ENCODE measurements at places on chromosomes 16 and 17.

GRCh38 chr17:50451943-50452629, 16.6 kb downstream of the CHAD start:
- DNase-seq = no peak

GRCh38 chr17:700504-701094, 14.0 kb downstream of the VPS53 start:
- no peak for DNase-seq

DNA sequence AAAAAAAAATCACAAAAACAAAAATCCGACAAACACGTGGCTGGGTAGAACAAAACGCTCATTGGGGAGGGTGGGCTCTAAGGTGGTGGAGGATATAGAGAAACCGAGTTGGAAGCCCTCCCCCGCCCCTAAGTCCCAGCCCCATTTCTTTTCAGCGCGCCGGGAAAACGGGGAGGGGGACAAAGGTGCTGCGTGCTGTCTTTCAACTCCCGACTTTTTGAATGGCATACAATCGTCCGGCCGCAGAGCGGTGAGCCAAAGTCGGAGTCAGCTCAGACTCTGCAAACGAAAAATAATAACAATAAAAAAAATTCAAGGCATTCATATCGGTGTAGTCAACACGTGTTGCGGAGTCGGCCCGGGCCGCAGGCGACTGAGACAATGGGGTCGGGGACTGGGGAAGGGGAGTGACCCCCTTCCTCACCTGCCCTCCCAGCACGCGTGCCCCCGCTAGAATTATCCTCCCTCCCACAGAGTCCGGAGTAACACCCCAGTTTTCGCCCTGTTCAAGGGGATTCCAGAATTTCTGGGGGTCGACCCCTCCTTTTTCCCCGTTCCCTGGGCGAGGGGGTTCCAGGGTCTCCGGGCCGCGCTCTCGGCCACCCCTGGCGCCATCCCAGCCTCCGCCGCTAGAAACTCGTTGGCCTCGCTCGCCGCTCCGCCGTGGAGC, 1.7 kb upstream of the IGF2BP1 start:
- DNase-seq = no peak

GRCh38 chr16:87948735-87949070, 2.5 kb upstream of the BANP start:
- DNase-seq = no peak

DNA sequence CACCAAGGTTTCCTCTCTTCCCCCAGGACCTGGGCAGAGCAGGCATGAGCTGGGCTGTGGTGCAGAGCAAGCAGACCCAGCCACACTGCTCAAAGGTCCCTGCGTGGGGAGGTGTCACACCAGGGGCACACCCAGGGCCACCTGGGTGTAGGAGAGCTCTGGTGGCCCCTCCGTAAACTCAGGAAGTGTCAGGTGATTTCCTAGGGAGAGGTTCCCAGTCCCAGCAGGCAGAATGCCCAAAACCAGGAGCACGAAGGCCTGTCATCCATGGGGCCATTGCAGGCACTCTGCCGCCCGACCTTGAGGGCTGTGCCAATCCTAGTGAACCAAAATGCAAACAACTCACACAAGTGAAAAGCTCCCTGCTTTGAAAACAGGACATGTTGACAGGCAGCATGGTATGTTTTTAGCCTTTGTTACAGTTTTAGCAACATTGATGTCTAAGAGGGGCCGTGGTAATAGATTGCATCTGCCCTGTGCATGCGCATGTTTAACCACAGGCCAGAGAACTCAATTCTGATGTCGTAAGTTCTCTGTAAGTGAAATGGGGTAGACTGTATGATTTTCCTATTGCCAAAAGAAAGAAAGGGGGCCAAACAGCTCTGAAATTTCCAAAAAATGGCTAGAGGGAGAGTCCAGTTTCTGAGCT, 21.3 kb downstream of the CIBAR2 start:
- DNase-seq = no peak

- no peak for DNase-seq
Observed at GRCh38 chr16:8108991-8109509, 481.3 kb downstream of the TMEM114 start.

GRCh38 chr17:51722994-51723393, 435.5 kb downstream of the CA10 start:
- DNase-seq = no peak

- DNase-seq = no peak
Observed at GRCh38 chr17:73787076-73788059, 143.1 kb upstream of the SDK2 start.

DNA sequence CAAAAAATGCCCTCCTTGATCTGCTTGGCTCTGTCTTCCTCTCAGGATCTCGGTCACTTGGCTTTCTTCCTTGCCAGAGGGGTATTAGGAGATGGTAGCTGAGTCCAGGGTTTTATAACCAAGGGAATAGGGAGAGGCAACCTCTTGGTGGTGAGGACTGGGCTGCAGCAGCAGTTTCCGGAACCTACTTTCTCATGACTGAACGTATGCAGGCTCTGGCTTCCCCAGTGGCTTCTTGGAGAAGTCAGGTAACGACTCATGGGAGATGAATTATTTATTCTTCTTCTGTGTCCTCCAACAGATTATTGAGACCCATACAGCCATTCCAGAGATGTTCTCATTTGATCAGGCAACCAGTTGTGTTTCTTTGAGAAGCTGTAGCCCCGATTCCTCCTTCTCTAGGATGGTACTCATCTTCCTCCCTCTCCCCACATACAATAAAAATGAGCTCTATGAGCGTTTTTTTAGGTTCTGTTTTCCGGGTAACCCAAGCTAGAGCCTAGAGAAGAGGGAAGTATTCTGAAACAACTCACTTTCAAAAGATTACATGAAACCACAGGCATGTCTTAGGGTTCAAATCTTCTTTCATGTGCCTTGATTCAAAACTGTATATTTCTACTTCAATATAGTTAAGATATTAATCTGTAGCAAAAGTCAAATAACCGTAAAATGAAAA, 22.3 kb upstream of the DHX40 start:
- DNase-seq = no peak

GRCh38 chr17:5352681-5353289, 66.7 kb downstream of the NUP88 start:
- DNase-seq = no peak

GRCh38 chr16:75099738-75100602, 16.6 kb downstream of the LDHD start:
- DNase-seq = no peak

DNA sequence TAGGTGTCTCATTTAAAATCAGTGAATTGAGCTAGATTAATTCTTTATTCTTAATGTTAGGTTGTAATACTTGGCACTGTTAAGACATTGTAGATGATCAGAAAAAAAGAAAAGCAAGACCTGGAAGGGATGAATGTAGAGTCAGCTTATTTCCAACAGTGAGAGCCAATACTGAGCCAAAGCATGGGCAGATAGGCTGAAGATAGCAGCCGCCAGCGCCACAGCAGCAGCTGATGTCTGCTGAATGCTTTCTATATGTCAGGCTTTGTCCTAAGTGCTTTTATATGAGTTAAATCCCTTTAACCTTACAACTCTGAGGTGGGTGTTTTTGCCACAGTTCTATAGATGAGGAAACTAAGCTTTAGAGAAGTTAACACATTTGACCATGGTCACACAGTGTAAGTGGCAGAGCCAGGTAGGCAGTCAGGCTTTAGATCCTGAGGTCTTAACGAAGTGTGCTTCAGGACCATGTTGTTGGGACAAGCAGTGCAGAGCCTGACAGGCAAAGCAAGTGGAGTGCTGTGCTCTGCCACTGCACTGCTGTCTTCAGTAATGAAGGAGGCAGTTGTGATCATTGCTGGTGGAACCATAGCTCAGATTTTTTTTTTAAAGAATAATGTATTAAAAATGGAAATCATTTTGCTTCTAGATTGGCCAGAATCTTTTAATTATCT, 25.9 kb downstream of the TNRC6A start:
- DNase-seq = no peak

- peak; percentile 38 for DNase-seq
Observed at GRCh38 chr16:53503991-53504663, 1.1 kb upstream of the AKTIP start.

DNA sequence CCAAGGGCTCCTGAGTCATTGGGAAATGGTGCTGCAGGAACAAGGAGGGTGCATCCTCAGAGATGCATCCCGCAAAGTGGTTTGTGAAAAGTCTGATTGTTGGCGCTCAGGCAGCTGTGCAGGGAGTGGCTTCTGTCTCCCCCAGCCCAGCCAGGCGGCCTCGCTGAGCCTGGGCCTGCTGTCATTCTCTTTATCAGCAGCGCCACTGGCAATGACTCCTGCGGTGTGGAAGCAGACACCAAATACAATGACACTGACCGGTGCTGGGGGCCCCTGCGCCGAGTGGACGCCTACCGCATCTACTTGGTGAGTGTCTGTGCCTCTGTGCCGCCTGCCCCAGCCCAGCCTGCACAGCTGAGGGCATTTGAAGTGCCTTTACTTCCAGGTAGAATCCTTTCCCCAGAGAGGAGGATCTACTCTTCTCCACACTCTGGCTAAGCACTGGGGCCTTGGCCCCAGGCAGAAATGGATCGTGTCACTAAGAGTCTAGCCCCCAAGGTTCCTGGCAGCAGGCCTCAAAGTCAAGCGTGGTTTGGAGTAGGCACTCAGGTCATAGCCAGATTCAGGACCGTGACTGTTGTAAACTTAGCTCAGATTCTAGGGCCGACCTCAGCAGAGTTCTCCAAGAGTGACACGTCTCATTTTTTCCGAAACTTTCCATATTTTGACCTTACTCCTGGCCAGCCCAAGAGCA, 19.3 kb upstream of the NAT9 start:
- DNase-seq = no peak
